ENCODE measurements at places on chromosomes 3 and 15.

- no peak for DNase-seq
These were observed 43.4 kb downstream of the RETNLB start for GRCh38 chr3:108713816-108714215.

GRCh38 chr15:40754574-40754882, 526 bp downstream of the RMDN3 start:
- no peak for DNase-seq

GRCh38 chr3:16940769-16941700, 56.3 kb downstream of the PLCL2 start:
- DNase-seq = no peak

DNA sequence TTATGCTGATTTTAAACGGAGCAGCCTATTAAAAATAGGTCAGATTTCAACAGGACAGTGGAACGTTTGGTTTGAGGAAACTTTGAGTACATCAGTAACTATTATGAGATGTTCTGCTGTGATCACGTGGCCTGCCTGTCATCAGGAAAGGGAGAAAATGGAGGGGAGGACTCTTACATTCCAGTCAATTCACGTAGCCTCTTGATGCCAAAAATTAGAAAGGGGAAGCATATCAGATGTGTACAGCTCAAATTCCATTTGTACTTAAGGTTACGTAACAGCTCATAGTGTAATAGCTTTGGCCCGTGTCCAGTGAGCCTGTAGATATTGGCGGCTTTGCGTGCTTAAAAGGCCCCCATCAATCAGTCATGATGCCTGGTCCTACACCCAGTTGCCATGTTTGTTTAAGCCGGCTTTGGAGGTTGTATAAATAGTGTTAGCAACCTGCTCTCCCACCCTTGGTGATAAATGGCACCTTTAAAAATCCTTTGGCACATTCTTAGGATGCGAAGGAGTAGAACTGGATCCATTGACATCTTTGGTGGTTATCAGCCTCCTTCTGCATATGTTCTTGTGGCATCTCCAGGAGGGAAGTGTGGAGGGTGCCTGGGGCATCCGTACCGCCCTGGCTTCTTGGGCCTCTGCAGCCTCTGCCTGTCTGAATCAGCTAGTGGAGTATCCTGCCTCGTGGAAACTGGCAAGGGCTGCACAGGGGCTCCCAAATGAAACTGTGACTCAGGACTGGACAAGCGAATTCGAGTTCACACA, 163.9 kb downstream of the THSD4 start:
- DNase-seq = no peak

DNA sequence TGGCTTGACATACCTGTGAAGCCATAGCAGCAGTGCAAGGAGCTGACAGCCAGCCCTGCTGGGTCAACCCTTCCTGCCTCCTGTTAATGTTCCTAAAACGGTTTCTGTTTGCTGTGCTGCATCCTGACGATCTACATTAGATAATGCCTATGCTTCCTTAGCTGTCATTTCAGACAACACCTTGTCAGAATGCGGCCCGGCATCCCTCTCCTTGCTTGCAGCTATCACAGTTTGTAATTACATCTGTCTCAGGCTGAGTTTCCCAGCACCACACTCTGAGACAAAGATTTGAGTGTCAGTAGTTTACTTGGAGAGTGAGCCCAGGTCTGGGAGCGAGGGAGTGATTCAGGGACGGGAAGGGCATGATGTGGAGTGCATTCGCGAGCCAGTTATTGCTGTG, 9.0 kb downstream of the TRH start:
- no peak for DNase-seq

DNA sequence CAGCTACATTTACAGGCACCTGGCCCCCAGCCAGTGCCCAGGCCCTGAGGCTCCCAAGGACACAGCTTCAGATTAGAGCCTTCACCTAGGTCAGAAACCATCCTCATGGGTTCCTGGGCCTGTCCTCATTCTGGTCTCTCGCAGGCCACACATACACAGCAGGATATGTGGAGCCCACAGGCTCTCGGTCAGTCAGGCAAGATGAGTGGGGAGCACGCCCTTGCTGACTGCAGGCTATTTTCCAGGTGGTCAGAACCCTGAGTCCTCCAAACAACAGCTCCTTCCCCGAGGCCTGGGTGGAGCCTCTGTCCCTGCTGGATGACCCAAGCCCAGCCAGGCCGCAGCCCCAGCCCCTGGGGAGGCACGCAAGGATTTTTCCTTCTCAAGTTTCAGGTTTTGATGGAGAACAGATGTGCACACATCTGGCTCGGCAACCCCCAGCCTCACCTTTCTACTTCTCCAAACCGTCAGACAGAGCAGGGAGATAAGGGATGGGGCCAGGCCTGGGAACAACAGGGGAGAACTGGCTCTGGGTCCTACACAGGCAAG, 1.6 kb downstream of the STRA6 start:
- no peak for DNase-seq

DNA sequence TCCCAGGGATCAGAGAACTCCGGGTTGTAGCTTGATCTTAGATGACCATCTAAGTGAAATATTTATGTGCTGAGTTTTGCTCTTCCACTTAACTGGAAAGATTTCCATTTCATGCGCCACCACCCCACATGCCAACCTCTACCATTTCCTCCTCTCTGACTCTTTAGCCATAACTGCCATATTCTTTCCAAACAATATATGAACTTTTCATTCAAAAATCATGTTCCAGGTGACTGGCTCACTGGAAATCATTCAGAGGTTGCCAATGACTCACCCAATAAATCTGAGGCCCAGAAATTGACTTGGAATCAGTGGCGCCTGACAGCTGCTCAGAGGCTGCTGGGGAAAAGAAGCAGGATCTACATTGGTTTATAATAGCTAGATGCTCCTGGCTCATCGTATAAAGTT, 31.6 kb upstream of the FAM174B start:
- peak; percentile 16 for DNase-seq

- DNase-seq = no peak
These were observed 60.6 kb downstream of the CD200R1L start for GRCh38 chr3:112786002-112786590.

DNA sequence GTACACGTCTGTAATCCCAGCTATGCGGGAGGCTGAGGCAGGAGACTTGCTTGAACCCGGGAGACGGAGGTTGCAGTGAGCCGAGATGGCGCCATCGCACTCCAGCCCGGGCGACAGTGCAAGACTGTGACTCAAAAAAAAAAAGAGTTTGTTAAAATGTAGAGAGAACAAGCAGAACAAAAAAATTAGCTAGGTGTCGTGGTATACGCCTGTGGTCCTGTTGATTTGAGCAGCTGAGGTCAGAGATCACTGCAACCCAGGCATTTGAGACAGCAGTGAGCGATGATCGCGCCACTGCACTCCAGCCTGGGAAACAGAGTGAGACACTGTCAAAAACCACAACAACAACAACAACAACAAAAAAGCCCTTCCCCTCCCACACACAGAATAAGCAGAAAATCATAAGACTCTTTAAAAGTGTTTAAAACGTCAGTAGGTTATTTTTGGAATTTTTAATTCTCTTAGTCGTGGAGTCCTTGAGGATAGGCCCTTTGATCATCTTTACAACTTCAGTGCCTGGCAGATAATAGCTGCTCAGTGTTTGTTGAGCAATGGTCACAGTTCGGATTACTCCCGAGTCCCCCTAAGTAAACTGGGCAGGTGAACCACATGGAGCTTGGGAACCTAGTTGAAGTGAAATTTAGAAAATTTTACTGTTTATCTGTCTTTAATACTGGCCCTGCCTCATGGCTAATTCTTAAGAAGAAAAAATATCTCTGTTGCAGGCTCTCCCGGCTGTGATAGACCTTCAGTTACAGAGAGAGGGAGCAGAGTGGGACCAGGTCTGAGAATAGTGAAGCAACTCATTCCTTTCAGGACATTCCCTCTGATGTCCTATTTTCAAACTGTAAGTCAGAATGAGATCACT, 6.2 kb downstream of the NIPA2 start:
- no peak for DNase-seq

DNA sequence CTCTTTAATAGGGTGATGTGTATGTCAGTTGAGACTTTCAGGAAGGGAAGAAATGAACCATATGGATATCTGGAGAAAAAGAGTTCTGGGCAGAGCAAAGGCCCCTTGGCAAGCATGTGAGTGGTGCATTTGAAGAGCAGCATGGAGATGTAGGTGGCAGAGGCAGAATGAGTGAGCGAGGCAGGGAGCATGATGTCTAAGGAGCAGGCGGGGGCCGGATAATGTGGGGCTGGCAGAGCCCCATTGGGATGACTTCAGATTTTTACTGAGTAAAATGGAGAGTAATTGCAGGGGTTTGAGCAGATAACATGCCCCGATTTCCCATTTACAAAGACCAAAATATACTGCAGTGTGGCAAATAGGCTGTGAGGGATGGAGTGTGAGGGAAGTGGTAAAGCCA, 52.9 kb upstream of the PLCL2 start:
- DNase-seq = no peak

DNA sequence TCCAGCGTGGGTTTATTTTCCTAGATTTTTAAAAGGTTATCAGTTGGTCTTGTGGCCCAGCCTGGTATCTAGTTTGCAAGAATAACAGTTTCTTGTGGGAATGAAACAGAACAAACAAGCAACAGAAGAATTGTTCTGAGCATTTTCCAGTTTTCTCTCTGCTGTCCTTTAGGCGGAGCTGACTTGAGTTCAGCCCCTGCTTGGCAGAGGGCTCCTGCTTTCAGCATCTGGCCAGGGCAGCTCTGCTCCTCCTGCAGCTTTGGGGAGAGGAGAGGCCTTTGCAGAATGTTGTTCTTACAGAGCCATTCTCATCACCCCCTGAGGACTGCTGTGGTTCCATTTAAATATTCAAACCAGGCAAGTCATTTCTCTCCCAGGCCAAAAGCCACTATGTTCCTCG, 117.7 kb downstream of the ALDH1A2 start:
- DNase-seq = no peak

- DNase-seq = no peak
These were observed 244.3 kb downstream of the CHL1 start for GRCh38 chr3:440826-441225.

- no peak for DNase-seq
These were observed 611.5 kb downstream of the AGBL1 start for GRCh38 chr15:86691091-86691663.

Data from NCI-H446 (cell line).